Stimulated activated CD4-positive, alpha-beta T cell treated with anti-CD3 and anti-CD28 coated beads, Interleukin-15, amount 100 ng/mL, for 24 hours (primary cell): ENCODE measurements at places on chromosomes 5 and 9.

- no peak for DNase-seq
These were observed 38.8 kb downstream of the FOXI1 start for GRCh38 chr5:170144286-170145023.

DNA sequence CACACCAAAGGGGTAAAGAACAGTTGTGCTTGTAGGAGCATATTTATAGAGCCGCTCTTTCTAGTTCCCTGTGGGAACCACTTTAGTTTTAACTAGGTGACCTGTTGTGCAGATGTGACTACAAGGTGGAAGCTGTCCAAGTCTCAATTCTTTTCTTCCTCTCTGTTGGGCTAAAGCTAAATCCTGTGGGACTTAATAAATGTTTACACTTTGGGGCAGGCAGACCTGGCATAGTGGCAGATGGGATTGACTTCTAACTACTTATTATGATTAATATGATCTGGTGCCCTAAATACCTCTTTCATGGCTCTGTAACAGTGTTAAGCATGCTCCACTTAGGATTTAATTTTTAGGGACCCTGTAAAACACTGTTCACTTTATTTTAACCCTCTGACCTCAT is 265.3 kb downstream of the KCTD16 start:
- no peak for DNase-seq

- DNase-seq = no peak
These were observed 155.5 kb upstream of the WWC1 start for GRCh38 chr5:168135897-168136296.

- no peak for DNase-seq
These were observed 518.5 kb downstream of the NR2F1-AS1 start for GRCh38 chr5:93062548-93062947.

DNA sequence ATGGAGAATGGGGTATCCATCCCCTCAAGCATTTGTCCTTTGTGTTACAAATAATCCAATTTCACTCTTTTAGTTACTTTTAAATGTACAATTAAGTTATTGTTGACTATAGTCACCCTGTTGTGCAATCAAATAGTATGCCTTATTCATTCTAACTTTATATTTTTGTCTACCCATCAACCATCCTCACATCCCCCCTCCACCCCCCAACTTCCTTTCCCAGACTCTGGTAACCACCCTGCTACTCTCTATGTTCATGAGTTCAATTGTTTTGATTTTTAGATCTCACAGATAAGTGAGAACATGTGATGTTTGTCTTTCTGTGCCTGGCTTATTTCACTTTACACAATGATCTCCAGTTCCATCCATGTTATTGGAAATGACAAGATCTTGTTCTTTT is 15.4 kb upstream of the RANBP17 start:
- DNase-seq = no peak

GRCh38 chr9:126612813-126613641 is 701 bp upstream of the LMX1B start:
- no peak for DNase-seq

DNA sequence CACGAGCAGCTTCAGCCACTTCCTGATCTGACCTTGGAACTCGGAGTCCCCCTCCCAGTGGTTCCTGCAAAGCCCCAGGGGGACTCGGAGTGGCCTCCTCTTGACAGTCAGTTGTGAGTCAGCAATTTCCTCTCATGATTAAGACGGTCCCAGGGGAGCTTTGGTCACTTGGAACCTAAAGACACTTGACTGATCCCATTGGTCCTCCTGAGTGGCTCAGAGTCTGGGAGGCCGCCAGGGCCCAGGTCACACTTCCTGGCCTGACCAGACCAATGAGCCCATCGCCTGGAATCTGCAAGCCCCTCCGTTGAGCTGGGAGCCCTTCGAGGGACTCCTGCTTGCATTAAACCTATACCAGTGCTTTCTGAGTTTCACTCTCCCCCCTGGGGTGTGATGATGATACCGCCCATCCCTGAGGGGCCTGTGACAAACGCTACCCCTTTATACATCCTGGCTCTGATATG is 29.1 kb downstream of the TSPAN17 start:
- no peak for DNase-seq

- DNase-seq = peak; percentile 24
These were observed 50.6 kb downstream of the LHX2 start for GRCh38 chr9:124062172-124062571.

DNA sequence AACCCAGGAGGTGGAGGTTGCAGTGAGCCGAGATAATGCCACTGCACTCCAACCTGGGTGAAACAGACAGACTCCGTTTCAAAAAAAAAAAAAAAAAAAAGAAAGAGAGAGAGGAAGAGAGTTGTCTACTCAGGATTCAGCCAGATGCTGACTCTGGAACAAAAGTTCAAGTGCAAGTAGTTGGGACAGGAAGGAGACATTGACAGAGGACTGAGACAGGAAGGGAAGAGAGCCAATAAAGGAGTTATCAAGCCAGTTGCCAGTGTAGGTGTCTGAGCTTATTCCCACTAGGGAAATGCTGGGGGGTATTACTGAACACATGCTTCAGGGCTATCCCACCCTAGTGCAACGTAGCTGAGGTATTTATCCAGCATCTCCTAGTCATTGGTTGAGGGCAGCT is 147.7 kb upstream of the SLC1A3 start:
- DNase-seq = no peak

DNA sequence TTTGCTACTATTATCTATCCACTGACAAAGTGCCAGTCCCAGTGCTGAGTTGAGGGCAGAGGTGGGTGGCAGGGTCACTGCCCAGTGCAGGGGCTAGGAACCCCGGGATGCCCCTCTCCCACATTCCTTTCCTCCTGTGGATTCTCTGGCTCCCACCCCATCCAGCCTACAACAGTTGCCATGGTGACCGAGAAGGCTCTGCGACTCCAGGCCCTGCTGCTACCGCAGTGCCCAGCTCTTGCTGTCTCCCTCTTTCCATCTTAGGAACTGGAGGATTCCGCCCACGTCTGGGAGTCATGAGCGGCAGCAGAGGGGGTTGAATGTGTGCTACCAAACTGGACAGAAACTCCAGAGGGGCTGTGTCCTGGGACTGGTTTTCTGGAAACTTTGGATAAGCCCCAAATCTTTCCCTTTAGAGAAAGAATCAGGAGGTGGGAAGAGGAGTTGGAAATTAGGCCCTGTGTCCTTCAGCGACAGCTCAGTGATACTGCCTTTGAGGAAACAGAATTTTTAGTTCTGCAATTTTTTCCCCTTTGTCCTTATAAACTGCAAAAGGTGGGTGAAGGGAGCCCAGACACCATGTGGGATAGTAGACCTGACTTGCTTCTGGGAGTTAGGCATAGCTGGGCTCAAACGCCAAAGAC is 20.7 kb upstream of the C5orf47 start:
- no peak for DNase-seq

DNA sequence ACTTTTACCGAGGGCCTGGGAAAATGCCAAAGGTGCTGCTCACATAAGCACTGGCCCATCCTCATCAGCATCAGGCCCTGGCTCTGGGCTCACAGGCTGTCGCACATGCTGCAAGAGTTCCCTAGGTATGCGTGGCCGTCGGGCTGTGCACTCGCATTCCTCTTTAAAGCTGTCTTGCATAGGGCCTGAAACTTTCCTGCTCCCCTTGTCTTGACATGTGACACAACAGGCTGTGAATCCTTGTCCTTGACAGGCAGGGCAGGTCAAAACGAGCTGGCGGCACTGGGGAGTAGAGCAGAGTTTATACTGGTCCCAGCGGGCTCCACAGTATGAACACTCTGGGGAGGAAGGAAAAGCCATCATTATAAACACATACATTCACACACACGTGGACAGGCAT is 30.7 kb downstream of the TSTD2 start:
- DNase-seq = no peak

DNA sequence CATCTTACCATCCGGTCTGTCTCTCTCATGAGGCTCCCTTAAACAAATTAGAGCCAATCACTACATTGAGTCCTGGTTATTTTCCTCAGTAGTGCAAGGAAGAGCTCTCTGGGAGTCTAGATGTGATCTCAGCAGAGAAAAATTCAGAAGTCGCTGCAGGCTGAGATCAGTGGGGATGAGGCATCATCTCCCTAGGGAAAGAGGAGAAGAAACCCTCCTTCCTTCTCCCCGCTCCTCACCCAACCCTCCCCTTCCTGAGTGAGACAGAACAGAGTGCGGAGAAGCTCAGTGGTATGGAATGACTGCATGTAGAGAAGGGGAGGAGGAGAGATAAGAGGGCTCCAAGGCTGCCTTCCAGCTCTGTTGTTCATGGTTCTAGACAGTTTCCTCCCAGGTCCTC is 80.5 kb downstream of the PAPPA start:
- no peak for DNase-seq

- DNase-seq = no peak
These were observed 47.2 kb downstream of the EBF1 start for GRCh38 chr5:159052401-159053011.

DNA sequence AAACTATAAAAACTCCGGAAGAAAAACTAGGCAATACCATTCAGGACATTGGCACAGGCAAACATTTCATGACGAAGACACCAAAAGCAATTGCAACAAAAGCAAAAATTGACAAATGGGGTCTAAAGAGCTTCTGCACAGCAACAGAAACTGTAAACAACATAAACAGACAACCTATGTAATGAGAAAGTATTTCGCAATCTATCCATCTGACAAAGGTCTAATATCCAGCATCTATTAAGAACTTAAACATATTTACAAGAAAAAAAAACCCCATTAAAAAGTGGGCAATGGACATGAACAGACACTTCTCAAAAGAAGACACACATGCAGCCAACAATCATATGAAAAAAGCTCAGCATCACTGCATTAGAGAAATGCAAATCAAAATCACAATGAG is 498.6 kb downstream of the HINT1 start:
- no peak for DNase-seq

DNA sequence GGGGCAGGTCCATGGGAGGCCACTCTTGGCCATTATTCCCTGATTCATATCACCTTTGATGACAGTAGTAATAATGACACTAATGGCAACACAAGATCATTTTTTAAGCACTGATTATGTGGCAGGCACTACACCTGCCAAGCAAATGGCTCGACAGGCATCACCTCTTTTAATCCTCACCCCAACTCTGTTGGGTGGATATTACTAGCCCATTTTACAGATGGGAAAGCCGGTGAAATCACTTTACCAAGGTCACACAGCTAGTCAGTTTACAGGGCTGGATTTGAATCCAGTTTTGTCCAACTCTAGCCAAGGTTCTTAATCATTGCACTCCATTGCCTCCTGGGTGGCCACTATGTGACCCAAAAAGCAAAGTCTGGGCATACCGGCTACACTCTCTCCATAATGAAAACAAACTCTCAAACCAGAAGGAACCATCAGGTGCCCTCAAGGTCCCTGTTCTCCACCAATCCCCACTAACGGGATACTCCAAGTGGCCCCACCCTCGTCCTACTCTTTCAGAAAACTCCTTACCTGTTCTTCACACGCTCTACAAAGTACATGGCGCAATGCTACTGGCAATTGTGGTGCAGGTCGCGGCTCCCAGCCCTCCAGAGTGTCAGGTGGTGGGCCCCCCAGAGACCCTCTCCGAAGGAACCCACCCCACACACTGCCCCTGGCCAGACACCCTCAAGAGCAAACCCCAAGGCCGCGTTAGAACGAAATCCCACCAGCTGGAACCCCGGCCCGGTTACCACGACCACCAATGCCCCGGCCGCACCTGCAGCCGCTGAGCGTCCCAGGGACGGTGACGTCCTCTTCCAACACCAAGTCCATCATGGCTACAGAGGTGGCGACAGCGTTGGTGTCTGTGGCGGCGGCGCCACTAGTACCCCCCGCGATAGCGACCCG is 572 bp downstream of the CDK5RAP2 start:
- peak; percentile 20 for DNase-seq

DNA sequence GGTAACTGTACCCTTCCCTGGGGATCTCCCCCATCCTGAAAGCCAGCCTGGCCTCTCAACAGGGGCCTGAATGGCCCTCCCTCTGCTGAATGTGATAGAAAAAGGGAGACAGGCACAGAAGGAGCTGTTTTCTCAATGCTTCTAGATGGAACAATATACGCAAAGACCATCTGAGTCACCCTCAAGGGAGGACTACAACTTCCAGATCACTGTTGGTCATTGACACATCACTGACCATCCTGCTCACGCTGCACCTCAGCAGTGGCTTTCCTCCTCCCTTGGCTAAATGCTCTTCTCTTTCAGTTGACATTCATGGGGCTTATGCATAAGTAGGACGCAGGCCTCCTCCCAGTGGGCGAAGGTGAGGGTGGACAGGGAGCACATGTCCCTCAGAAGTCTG is 112.2 kb upstream of the SHB start:
- DNase-seq = no peak

DNA sequence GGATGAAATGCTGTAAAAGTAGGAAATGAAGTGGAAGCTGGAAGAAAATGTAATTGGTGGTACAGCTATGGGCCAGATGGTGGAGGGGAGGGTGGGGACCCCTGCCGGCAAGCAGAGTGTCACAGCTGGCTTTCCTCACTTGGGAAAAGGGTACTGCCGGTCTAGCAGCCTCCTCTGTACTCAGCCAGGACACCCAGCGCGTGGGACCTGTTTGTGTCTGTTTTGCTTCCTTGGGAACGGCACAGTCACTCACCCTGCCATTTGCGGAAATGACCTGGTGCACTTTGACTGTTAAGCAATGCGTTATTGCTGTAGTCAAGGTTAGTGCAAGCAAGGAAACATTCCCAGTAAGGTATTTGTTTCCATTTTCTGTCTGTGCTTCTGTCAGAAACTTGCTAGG is 10.1 kb downstream of the TMEM252 start:
- no peak for DNase-seq

GRCh38 chr5:180423133-180423532 is 70.0 kb upstream of the GFPT2 start:
- DNase-seq = no peak

DNA sequence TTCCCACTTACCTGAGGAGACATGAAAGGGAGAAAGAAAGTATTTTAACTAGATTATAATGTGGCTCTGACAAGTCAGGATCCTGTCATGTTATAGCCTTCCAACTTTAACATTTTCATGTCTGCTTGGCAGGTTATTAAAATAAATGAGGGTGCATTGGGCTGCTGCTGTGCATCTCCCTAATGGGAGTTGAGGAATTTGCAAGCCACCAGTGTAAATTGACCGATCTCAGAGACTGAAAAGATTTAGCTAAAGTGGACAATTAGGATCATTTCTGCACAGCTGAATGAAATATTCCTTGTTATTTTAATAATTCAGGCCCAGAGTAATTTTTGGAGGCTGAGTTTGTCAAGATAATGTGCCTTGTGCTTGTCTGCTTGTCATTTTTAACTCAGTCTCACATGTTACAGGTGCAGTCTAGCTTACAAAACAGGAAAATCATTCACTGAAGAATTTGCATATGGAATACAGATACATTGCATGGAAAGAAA is 366.3 kb upstream of the ADAMTS16 start:
- no peak for DNase-seq

DNA sequence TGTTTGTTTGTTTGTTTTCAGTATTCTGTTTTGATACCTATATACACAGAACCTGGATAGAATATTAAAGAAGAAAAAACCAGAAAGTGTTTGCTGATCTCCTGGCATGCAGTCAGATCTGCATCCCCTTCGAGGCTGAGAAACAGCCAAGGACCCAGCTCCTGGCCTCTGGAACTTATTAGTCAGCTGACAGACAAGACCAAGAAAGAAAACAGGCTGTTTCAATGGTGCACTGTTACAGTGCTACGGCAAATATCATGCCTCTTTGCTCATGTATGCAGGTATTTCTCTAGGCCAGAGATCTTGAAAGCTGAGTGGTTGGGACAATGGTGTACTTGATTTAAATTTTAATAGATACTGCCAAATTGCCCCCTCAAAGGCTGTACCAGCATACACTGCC is 95.0 kb downstream of the C5orf15 start:
- peak; percentile 38 for DNase-seq

- DNase-seq = peak; percentile 91
These were observed 73.5 kb upstream of the PRSS3 start for GRCh38 chr9:33721674-33722358.
